Type B pancreatic cell (in vitro differentiated cells): ENCODE measurements at places on chromosomes 6 and 20.

DNA sequence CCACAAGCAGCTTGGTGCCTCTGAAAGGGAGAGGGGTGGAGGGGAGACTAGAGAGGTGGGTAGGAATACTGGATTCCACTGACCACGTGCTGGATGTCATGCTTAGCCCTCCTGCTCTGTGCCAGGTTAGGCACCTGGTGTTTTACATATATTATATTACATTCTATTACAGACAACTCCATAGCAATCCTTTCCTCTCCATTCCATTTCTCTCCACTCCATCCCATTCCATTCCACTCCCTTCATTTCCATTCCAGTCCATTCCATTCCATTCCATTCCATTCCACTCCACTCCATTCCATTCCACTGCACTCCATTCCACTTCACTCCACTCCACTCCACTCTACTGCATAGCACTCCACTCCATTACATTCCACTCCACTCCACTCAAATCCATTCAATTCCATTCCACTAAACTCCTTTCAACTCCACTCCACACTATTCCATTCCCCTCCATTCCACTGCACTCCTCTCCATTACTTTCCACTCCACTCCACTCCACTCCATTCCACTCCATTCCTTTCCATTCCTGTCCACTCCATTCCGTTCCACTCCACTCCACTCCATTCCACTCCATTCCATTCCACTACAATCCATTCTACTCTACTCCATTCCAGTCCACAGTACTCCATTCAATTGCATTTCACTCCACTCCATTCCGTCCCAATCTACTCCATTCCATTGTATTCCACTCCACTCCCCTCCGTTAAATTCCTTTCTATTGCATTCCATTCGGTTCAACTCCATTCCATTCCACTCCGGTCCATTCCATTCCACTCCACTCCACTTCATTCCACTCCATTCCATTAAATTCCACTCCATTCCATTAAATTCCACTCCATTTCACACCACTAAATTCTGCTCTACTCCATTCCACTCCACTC lies 27.2 kb upstream of the DEFB125 start:
- DNase-seq: no peak

DNA sequence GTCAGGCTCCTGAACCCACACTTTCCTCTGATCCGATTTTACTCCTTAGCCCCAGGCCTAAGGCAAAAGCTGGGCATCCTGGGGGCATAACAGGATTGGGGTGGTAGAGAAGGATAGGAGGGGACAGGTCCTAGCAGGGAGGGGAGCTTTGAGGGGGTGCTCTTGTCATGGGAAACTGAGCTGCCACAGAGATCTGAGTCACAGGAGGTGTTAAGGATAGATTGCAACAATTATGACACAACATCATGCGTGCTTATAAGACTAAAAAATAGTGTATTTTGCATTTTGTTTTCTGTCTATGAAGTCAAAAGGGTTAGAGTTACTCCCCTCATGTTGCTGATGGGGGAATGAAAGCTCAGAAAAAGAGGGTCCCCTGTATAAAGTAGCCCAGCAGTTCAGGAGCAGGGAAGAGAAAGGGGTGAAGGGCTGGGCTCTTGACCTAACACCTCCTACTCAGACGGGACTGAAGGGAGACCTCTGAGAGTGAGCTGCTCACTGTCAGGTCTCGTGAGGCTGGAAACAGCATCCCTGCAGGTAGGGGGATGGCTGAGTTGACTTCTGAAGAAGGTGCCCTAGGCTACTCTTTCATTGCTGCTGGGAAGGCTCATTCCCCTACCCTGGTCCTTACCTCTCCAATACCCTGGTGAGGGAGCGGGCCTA lies 2.0 kb downstream of the GLP1R start:
- DNase-seq: no peak

GRCh38 chr6:24493945-24494820 lies 586 bp upstream of the ALDH5A1 start:
- DNase-seq: no peak

GRCh38 chr6:111347589-111347988 lies 135.4 kb downstream of the REV3L start:
- no peak for DNase-seq

- DNase-seq: no peak
These were observed 71.2 kb upstream of the SLCO4A1 start for GRCh38 chr20:62570897-62571668.

GRCh38 chr6:56628105-56628504 lies 14.6 kb downstream of the DST start:
- DNase-seq: no peak

- no peak for DNase-seq
These were observed 2.7 kb downstream of the FOXC1 start for GRCh38 chr6:1612299-1612973.

DNA sequence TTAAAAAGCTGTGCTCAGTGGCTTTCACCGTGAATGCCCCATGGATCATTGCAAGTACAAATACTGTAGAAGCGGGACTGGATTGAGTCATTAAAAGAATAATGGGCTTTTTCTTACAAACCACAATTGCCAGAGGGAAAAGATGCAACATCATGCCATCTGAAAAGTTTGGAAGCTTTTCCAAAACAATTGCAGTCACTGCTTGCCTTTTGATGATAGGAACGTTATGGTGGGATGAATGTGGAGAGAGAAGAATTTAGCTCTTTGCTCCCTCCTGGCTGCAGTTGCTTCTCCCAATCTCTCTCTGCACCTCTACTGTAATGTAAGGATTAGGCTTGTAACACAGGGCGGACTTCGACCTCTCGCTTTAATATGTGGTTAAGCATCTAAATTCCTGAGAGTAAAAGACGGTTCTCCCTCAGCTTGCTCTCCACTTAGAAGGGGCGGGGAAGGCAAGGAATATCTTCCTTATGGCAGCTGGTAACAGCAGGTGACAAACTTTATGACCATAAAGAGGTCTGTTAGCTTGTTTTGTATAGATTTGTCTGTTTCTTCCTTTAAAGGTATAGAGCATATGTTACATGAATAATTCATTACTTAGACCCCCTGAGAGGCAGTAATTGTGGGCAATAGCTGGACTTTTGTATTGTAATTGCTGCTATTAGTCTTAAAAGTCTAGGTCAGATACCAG lies 376.1 kb downstream of the UTRN start:
- DNase-seq: no peak

DNA sequence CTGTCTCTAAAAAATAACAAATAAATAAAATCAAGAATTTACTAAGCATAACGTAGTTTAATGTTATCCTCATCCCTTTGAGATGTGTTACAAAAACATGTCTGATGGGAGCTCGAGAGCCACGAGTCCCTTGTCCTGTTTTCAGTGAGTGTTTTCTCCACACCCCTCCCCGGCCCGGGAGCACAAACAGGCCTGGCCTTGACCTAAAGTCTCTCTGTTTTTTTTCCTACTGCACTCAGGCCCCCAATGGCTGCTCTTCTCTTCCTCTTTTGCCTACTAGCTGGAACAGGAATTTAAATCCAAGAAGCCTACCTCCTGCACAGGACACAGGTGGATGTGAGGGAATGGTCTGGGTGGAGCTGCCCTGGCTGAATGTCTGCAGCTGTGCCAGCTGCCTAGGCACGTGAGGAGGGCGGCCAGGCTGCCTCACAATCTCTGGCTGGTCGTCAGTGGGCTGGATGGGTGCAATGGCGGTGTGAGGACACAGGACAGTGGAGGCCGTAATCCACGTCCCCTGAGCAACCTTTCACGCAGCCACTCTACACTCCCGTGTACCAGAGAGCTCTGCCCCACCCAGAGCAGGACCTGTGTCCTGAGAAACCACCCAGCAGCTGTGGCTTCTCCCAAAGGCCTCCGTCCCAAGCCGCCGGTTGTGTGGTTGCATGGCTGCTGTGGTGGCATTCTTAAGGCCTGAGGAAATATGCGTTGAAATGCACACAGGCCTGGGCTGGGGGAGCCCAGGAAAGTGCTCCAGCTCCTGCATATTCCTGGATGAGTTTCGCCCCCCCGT lies 117.5 kb downstream of the FAM120B start:
- DNase-seq: peak; percentile 53
